ENCODE measurements at places on chromosomes 1 and 21.
A peak's percentile ranks its signal among the peaks of the same experiment; 100 is the strongest.

- DNase-seq = no peak
Observed at GRCh38 chr1:64686828-64687724, 57.8 kb upstream of the RAVER2 start.

DNA sequence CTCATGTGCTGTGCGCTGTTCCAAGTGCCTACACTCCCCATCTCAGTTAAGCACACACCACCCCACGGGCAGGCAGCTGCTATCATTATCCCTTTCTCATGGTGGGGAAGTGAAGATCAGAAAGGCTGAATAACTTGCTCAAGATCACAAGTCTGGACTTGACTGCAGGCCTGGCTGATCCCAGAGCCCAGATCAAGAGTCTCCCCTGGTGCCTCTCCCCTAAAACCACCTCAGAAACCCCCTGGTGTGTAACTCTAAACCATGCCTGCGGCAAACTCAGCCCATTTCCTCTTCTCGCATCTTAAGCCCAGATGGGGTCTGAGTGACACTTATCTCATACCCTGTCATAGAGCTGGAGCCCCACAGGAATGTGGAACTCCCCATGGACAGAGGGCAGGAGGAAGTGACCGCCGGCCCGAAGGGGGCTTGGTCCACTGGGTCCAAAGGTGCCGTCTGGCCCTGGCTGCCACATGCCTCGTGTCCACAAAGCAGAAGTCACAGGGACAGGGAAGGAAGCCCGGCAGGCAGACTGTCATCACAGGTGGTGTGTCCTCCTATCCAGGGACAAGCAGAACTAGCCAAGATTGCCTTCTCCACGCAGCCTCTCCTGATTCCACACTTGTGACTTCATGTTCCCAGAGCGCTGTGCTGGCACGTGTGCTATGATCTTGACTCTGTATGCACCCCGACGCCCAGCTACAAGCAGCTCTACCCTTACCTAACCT lies 92.1 kb downstream of the SYF2 start:
- DNase-seq = no peak

- DNase-seq = no peak
Observed at GRCh38 chr1:35594005-35594760, 21.1 kb downstream of the TFAP2E start.

GRCh38 chr1:84298328-84298683 lies 3.2 kb upstream of the SAMD13 start:
- DNase-seq = peak; percentile 13

GRCh38 chr1:158400871-158401270 lies 1.6 kb upstream of the OR10T2 start:
- DNase-seq = no peak

GRCh38 chr1:78090472-78091133 lies 44.8 kb downstream of the GIPC2 start:
- DNase-seq = no peak

- no peak for DNase-seq
Observed at GRCh38 chr1:47113178-47113577, 24.1 kb upstream of the CYP4A22 start.

DNA sequence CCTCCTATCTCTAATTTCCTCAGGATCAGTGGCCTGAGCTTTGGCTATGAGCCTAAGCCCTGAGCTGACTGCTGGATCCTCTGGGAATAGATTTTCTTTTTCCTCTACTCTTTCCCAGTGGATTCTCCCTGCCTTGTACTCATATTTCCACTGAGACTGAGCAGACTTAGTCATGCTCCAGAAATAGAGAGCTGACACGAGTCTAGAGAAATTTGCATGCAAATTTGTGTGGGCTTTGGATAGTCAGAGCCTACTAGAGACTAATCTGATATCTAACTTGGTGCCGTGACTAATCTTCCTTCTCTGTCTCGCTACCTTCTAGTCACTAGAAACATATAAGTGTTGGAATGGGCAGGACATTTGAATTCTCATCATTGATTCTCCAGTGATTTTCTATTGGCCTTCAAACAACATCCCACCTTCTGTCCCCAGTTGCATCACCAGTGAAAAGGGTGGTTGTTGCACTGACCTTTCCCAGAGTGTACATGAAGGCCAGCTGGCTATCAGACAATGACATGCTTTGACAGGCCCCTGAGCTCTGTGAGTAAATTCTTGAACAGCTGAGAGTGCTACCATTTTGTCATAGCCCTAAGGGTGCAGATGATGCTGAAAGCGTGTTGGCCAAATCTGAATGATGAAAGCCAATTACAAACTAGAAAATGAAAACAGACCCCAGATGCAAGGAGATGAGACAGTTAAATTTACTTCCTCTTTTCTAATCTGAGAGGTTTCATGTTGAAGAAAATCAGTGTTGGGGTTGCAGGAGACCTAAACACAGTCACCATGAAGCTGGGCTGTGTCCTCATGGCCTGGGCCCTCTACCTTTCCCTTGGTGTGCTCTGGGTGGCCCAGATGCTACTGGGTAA lies at the start of gene FCRLA:
TSS of gene FCRLA (plus strand) at position 748 of the 866 bp plus-strand sequence. CDS start at position 784, 36 bp downstream.
- no peak for DNase-seq

- DNase-seq = no peak
Observed at GRCh38 chr21:15793109-15793508, 63.3 kb downstream of the USP25 start.

GRCh38 chr1:26851106-26851684 lies 11.8 kb upstream of the SFN start:
- DNase-seq = no peak

DNA sequence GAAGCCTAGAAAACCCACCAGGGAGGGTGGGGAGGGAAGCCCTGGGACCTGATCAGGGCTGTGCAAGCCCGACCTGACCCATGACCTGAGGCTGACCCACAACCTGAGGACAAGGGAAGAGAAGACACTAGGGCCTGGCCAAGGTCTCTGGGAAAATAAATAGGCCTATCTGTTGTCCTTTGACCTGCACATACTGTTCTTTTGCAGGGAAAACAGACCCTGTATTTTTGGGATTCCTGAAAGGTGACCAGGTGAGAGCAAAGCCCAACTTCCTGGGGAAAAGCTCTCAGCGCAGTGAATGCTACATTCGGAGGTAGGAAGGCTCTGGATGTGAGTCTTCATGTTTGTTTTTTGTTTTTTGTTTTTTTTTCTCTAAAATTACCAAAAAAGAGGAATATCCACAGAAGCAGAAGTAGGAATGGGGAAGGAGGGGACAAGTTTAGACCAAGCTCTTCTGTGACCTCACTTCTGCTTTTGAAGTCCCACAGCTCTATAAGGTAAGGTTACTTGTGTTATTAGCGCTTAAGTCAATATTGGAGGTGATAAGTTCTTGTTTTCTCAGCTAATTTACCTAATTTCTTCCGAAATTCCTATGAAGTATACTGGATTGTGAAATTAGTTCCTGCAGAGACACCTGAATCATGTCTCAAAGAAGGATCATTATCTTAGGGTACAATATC lies 26.2 kb upstream of the LYST start:
- no peak for DNase-seq

- no peak for DNase-seq
Observed at GRCh38 chr1:113442131-113442530, 51.8 kb downstream of the MAGI3 start.

GRCh38 chr1:173392895-173393658 lies 84.1 kb upstream of the PRDX6 start:
- DNase-seq = no peak

GRCh38 chr1:226584164-226584563 lies 35.6 kb downstream of the STUM start:
- DNase-seq = no peak

GRCh38 chr1:201594575-201595245 lies 55.8 kb downstream of the NAV1 start:
- DNase-seq = no peak

- DNase-seq = no peak
Observed at GRCh38 chr1:59124166-59124565, 172.7 kb upstream of the FGGY start.

DNA sequence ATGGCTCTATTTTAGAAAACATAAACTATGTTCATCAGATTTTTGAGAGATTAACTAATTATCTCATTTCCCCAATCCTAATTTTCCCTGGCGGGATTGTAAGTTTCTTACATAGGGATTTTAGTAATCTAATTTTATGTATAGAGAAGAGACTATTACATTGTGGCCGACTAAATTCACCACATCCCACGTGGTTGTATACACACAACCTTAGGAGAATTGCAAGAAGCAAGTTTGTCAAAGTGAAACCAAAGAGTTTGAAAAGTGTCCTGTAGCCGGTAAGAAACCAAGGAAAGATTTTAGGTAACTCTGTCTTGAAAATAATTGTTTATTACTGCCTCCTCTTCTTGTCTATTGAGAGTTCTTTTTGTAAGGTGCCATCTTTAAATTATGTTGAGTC lies 550.6 kb downstream of the LTN1 start:
- DNase-seq = no peak

- no peak for DNase-seq
Observed at GRCh38 chr21:14491269-14491681, 54.8 kb downstream of the SAMSN1 start.

- no peak for DNase-seq
Observed at GRCh38 chr1:241813768-241814320, 34.2 kb upstream of the EXO1 start.

DNA sequence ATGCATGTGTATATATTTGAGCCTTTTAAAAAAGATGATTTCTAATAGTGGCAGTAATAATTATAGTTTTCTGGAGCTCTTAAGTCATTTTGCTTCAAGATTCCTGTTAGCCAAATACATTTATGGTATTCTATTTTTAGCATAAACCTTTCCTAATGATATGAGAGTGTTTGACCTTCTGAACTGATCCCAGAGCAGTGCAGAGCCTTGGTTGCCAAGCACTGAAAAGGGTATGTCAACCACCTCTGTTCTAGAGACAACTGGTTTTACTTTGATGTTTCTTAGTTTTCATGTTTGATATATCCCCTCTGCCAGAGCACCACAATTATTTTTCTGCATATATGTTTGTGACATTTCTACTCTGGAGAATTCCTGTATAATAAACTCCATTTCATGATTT lies 15.1 kb upstream of the KCNA3 start:
- no peak for DNase-seq

- no peak for DNase-seq
Observed at GRCh38 chr1:30684881-30685795, 38.2 kb downstream of the MATN1 start.

DNA sequence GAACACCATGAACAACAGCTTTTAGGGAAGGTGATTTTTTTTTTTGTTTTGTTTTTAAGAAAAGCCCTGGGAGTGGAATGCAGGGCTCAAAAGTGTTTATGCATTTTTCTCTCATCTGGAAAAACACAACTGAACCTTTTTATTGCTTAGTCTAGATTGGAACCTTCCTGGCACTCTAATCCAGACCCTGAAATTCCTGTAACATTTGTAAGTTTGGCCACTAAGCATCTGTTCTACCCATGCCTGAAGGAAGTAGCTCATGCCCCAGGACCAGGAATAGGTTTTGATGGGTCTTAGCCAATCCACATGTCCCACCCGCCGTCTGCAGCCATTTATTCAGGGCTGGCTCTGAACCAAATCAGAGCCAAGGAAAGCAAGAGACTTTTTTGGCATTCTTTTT lies 39.7 kb upstream of the SLC2A1 start:
- DNase-seq = no peak

DNA sequence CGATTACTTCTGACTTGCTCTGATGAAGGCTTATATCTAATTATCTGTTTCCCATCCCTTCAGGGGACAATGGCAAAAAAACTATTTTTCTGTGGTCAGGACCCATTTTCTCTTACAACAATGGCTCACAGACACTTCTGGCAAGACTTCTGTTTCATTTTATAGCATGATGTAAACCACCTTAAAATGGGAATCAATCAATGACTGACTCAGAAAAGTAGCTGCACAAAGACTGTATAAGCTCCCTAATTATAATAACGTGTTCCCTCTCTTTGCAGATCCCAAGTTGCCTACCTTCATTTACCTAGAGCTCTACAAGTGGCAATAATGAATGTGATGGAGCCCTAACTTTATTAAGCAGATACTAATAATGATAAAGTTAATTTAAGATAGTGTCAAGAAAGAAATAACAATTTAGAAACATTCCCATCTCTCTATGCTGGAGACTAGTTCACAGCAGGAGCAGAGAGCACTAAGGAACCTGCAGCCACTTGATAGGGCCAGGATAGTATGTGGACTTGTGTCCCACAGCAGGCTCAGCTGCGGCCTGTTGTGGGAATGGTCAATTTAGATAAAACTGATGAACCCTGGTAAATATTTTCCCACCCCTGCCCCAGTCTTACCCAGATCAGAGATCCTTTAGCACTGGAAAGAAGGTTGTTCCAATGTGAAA lies 538 bp downstream of the GBP2 start:
- no peak for DNase-seq

DNA sequence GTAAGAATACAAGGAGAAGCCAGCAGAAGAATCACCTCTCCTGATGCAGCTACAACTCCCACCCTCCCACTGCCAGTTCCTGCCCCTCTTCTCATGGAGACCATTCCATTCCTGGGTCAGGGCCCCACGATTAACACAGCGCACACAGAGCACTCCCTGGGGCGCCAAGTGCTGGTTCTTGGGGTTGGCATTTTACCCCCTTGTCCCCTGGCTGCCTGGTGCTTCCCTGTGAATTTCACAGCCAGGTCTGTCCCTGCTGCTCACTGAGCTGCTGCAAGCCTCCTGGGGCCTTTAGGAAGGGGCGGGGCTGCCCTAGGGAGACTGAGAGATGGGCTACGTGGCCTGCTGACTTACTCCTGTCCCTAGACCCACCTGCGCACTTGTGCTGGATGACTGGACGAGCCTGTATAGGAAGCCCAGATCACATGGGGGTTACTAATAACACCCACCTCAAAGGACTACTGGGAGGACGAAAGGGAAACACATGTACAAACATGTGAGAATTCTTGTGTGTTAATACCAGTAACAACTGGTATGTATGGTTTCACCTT lies 4.8 kb downstream of the ZNF672 start:
- DNase-seq = no peak
